ENCODE measurements at places on chromosomes 16 and 17. TPM values are rescaled to one million over a fixed set of nuclear protein-coding genes. Genes with fewer than 3 reads are reported as not detected.

Gene ARL5C
- not detected for total RNA-seq

Gene SLC13A2
- not detected for total RNA-seq

Gene CCL23
- total RNA-seq, result not detected

DNA sequence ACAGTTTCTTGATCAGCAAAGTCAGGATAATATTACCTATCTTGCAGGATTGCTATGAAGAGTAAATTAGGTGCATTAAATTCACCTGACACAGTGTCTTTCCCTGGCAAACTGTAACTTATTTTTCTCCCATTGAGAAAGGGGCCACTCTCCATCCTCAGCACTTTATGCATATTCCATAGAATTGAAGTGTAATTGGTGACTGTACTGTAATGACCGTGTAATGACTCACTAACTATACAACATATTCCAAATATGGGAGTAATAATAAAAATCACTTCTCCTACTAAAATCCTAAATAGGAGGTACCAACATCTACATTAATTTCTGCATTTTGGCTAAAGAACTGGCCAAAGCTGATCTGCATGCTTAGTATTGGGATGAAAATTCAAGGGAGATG, 141.9 kb upstream of the NOG start:
- no peak for DNase-seq

Gene RDM1
- 2.6 TPM for total RNA-seq

DNA sequence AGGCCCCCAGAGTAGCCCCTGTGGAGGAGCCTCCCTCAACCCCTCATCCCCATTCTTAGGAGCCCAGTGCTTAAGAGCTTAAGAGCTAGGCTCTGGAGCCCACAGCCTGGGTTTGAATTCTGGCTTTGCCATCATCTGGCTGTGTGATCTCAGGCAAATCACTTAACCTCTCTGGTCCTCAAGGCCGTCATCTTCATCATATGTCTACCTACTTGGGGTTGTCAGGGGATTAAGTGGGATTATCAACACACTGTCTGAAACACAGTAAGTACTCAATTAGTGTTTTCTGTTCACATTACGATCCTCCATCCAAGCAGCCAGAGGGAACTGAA, 4.8 kb downstream of the SREBF1 start:
- no peak for DNase-seq

GRCh38 chr17:41452281-41452680, 11.5 kb upstream of the KRT38 start:
- DNase-seq, result no peak

DNA sequence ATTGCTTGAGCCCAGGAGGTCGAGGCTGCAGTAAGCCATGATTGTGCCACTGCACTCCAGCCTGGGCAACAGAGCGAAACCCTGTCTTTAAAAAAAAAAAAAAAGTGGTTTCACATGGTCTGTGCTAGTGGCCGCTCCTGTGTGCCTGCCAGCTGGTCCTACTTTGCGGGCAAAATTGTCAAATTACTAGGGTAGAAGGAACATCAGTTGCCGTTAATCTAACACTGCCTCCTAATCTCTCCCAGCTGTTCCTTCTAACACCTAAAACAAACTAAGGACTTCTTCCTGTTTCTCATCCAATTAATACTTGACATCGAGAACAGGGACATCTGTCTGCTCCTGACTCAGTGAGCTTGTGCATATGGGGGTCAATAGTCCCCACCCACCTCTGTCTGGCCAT, 23.9 kb downstream of the TMEM11 start:
- no peak for DNase-seq

Gene TBC1D3C
- not detected for total RNA-seq

Gene LMF1
- 10.4 TPM for total RNA-seq

GRCh38 chr16:25038239-25038954, 23.2 kb upstream of the ARHGAP17 start:
- no peak for DNase-seq

GRCh38 chr16:72961863-72962262, 86.1 kb downstream of the ZFHX3 start:
- no peak for DNase-seq

Gene TNK1
- total RNA-seq, result 5.3 TPM

- DNase-seq, result no peak
Measured at GRCh38 chr17:49588726-49589576, 13.3 kb downstream of the NXPH3 start.

Gene APOH
- total RNA-seq, result not detected

GRCh38 chr17:42387661-42388380, 421 bp downstream of the STAT3 start:
- DNase-seq, result peak; percentile 82

DNA sequence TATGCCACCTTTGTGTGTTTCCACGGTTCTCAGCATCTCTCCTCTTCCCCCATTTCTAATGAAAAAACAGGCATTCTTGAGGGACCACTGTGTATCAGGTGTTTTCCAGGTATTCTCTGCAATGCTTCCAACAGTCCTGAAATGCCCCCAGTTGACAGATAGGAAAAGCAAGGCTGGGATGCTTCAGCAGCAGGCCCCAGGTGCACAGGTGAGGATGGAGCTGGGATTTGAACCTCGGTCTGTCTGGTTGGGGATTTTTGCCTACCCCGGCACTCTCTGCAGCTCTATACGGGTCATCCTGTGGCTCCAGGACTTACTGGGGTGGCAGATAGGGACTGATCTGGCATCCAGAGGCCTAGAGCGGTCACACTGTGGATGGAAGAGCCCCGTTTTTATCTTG, 180.5 kb upstream of the GSE1 start:
- DNase-seq, result no peak

DNA sequence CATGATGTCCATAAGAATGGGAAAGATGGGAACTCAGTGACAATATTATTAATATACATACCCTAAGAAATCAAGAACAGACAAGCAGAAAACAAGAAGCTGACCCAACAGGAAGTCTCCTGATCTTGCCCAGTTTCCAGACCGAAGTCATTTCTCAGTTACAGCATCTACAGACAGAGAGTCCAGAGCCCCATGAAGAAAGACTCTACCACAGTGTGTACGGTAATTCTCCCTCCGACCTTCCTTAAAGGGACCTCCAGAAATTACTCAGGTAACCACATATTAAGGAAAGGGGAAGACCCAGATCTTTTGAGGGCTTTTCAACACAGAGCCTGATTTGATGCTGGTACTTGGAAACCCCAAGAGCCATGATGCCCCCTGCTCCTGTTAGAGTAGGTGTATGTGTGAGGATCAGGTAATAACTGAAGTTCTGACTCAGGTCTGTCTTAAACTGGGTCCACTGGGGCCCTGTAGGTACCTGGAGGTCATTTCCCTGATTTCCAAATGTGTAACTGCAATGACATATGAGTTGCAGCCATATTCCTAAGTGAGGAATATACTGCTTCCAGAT, 132.4 kb downstream of the ABCA8 start:
- DNase-seq, result no peak

Gene PLA2G10
- not detected for total RNA-seq

DNA sequence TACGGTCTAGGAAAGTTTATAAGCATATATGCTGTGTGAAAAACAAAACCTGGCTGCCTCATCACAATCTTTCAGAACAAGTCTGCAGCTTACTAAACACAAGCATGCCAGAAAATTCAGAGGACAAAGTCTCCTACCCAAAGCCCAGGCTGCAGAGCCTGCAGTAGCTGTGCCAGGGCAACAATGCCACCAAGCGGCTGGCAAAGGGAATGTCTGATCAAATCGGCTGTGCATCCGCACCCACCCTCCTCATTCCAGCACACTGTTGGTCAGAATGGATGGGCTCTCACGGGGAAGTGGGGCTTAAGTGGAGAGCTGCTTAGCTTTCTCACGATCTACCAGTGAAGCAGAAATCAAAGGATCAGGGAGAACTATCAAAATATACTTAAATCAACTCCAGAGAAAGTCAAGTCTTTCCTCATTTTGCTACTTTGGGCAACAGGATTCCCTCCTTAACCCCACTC, 73.5 kb downstream of the CYTH1 start:
- peak; percentile 85 for DNase-seq

GRCh38 chr17:10648381-10648780, 8.7 kb downstream of the MYH3 start:
- DNase-seq, result no peak

Gene TLCD3A
- 43.1 TPM for total RNA-seq

DNA sequence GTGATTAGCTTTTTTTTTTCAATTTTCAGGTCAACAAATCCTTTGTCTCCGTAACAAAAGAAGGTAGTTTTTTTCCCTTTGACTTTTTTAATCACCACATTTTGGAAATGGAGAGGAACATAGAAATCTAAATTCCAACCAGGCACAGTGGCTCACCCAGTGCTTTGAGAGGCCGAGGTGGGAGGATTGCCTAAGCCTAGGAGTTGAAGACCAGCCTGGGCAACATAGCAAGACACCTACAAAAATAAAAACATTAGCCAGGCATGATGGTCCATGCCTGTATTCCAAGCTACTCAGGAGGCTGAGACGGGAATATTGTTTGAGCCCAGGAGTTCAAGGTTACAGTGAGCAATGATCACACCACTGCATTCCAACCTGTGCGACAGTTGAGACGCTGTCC, 5.7 kb downstream of the PSMD7 start:
- DNase-seq, result no peak

DNA sequence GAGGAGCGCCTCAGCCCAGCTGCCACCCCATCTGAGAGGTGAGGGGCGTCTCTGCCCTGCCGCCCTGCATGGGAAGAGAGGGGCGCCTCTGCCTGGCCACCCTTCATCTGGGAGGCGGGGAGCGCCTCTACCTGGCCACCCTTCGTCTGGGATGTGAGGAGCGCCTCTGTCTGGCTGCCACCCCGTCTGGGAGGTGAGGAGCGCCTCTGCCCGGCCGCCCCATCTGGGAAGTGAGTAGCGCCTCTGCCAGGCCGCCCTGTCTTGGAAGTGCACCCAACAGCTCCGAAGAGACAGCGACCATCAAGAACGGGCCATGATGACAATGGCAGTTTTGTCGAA, 114.4 kb upstream of the CES5A start:
- DNase-seq, result no peak

Gene TEKT5
- total RNA-seq, result not detected

Gene UTP4
- 131 TPM for total RNA-seq

Gene ITGAD
- not detected for total RNA-seq

Gene PDILT
- total RNA-seq, result not detected

DNA sequence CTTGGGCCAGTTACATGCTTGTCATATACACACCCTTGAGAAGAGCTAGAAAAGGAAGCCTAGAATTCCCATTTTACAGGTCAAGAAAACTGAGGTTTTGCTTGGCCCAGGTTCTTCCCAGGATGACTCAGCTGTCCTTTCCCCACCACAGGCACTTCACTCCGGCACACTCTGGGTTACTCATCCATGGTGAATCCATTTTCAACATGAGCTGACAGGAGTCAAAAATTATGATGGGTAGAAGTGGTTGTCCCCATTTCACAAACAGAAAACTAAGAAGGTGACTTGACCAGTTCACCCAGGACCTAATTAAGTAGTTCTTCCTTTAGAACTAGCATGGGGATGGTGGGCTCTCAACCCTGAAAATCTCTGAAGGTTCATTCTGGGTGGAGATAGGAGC, 67.2 kb downstream of the USP22 start:
- no peak for DNase-seq

DNA sequence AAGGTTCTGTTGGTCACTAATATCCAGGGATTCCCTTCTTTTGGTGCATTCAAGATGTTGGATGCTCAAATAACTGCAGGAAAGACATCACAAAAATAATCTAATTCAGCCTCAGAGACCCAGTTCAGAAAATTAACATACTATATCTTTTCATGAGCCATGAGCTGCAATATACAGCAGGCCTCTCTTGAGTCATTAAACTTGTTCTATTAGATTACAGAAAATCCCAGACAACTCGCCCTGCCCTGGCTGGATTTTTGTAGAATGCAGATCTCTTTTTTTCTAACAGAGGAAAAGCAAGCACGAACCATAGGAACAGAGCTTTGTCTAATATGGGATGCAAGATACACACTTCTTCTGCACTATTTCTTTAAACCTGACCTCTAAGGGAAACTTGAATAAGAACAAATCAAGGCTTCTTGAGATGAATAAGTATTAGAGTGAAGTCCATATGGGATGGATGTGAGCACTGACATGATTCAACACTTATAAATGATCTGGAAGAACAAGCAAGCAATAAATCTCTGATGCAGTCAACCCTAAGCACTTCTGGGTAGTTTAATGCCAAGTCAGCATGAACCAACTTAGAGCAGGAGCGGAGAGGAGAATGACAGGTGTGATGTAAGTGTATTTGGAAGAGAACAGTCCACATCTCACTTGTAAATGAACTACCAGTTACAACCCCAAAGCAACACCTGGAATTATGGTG, 70.7 kb upstream of the GNAO1 start:
- peak; percentile 14 for DNase-seq

Data from activated CD4-positive, alpha-beta T cell treated with anti-CD3 and anti-CD28 coated beads, Interleukin-2, amount 10 ng/mL, durations not matched to agents 24 days and 14 days (primary cell).